Amygdala (tissue), 56 donors: ENCODE measurements at places on chromosomes 3 and 15.

GRCh38 chr3:63824309-63824708 lies 5.2 kb downstream of the C3orf49 start:
- DNase-seq = no peak

- DNase-seq = no peak
Measured at GRCh38 chr3:47652142-47652541, 73.5 kb upstream of the CSPG5 start.

DNA sequence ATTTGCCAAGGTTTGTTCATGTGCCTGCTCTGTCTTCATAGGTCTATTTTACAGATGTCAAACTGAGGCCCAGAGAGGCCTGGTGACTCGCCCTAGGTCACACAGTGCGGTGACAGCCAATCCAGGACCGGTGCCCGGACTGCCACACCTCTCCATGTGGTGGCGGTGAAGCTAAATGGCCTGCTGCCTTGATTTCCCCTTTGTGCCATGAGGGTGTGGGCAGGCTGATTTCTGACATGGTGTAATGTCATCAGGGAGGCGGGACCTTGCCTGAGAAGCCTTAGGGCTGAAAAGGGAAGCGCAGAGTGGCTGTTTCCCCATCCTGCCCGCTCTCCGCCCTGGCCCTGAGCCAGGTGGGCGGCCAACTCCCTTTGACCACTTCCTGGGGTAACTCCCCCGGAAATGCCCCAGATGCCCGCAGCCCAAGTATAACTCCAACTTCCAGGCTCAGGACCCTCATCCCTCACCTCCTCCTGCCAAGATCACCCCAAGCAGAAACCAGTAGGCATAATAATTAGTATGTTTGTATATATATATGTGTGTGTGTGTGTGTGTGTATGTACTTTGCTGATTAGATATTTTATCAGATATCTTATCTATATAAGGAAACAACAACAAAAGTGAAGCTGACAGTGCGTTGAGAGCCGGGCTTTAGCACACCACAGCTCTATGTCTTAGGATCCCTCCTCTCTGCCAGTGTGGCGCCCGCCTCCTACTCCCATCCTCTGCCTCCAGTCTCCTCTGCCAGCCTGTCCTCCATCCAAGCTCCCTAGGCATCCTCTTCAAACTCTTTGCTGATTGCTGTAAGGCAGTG lies 63.9 kb downstream of the IQSEC1 start:
- DNase-seq = no peak

- DNase-seq = no peak
Measured at GRCh38 chr3:140816372-140817195, 125.1 kb upstream of the SLC25A36 start.

DNA sequence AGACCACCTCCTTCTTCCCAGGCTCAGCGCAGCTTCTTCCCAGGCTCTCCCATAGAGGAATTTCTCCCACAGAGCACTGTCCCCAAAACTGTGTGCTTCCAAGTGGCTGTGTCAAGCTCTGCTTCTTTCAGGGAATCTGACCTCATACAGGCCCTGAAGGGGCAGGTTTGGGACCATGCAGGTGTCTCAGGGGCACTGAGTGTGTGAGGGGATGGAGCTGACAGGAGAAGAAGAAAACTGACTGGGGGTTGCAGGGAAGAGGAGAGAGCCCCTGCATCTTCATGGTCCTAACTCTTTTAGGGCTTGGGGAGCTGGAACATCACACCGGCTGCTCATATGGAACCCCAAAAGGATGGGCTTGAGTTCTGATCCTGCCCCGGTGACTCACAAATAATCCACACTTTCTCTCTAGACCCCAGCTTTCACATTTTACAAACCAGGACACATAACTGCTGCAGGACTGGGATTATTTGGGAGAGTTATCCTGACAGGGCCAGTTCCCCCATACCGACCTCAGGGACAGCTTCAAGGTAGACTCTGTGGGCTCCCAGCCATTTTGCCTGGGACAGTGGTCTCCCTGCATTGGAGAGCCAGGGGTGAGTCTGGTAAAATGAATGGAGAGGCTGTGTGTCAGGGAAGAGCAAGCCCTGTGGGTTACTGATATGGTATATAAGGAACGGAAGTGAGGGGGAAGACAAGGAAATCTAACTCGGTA lies 316.1 kb downstream of the TLE3 start:
- DNase-seq = no peak

DNA sequence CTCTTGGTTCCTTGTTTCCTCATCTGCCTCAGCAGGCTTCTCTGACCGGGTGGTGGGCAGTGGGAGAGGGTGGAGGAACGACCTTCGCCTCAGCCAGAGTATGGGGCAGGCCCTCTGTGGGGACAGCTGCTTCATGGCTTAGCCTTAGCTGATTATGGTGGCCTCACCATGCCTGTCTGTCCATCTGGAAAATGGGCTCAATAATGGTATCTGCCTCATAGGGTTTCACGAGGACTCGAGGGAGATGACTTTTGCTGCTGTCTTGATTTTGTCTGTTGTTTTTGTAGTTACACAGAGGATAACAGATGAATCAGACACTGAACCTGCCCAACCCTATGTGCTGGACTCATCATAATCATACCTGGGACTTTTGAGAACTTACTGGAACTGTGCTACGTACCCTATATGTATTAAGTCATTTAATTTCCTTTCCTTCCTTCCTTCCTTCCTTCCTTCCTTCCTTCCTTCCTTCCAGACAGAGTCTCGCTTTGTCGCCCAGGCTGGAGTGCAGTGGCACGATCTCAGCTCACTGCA lies 46.5 kb downstream of the CDC25A start:
- DNase-seq = no peak

DNA sequence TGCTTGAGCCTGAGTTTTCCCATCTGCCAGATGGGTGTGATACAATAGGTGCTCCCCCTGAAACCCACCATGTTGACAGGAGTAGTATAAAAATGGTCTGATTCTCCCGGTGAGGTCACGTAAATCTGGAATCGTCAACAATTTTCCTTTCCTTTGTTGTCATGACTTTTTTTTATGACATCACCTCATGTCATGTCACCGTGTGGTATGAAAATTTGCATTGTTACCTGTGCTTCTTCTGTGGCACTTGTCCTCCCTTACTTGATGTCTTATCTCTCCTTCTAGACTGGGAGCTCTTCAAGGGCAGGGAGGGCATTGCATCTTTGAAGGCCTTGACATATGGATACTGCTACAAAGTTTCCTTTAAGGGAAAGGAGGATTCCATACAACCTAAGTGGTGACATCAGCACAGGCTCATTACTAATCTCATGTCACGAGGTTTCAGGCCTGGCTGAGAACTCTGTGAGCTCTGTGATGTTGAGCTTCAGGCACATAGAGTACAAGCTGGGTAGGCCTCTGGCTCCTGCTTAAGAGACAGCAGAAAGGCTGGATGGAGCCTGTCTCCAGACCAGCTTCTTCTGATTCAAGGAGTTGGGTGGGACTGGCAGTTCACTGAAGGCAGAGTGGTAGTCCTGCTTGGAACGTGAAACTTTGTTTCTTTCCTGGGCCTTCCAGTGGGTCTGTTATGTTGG lies 66.3 kb downstream of the LPP start:
- no peak for DNase-seq

DNA sequence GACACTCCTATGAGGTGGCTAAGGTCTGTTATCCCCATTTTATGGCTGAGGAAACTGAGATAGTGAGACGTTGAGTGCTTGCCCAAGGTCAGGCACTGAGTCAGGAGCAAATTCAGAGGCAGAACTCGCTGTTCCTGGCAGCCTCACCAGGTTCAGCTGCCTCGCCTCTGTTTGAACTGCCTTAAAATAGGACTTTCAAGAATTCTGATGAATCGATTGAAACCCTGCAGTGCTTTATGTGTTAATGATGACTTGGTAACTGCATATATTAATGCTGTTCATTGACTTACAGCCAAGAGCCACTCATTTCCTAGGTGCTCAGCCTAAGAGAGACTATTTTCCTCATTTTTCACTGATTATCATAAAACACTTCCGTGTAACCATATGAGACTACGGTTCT lies 79.5 kb upstream of the BHLHE40 start:
- no peak for DNase-seq

GRCh38 chr3:41204369-41204768 lies 5.1 kb downstream of the CTNNB1 start:
- no peak for DNase-seq

DNA sequence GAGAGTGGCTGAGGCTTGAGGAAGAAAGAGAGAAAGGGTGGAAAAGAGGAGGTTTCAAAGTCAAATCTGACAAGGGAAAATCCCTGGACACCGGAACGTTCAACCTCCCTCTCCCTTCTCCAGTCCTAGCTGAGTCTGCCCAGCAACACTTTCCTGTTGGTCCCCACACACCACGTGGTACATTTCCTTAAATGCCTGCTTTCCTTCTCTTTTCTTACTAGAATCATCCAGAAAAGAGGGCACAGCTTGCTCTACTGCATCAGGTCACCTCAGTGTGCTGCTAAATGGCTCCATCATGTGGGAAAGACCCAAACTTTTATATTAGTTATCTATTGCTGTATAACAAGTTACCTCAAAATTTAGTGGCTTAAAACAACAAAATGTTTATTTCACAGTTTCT lies 181.2 kb downstream of the NECTIN3 start:
- DNase-seq = peak; percentile 7

DNA sequence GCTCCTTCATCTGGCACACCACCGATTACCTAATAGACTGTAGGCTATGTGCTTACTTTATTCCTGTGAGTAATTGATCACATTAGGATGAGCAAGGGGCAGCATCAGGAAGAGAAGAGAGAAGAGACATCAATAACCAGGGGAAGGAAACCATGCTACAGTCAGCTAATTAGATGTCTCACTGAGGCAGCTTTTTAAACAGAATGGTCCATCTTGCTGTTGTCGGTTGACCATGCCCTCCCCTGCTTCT lies 278.4 kb downstream of the RPLP1 start:
- no peak for DNase-seq

- no peak for DNase-seq
Measured at GRCh38 chr3:196377321-196377720, 39.1 kb upstream of the TM4SF19 start.

DNA sequence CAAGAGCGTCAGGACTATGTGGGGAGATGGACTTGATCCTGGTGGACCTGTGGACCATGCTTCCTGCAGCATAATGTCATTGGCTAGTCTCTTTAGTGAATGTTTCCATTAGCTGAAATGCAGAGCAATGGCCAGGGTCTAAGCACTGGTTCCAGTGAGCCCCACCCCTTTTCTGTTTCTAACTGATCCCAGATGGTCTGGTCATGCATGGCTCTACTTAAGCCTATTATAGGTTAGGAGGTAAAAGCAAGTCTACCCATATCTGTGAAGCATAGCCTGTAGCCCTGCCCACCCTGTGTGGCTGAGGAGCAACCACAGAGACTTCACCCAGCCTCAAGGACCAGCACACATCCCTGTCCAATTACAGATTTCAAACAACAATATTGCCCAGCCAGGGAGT lies 419.2 kb downstream of the ZNF385D start:
- no peak for DNase-seq
